ENCODE measurements at places on chromosomes 5 and 9. TPM values are rescaled to one million over a fixed set of nuclear protein-coding genes. Genes with fewer than 3 reads are reported as not detected.

DNA sequence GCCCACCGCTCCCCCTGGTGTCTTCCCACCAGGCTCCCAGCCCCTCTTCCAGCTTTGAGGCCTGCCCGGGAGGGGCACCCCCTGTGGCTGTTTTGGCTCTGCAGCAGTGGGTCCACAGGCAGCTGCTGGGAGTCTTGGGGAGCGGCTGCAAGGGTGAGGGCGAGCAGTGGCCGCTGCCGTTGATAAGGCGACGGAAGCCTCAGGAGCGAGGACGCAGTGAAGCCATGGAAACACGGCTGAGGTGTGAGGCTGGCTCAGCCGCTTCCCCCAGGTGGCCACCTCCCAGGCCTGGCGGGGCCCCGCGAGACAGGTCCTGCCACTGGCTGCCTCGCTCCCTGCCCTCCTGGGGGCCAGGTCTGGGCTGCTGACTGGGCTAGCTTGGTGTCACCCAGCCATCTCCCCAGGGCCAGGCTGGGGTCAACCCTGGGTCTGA, 41.5 kb downstream of the CXXC5 start:
- H3K4me3 ChIP-seq, result no peak overlapping the region
- H3K4me1 ChIP-seq, result no peaks in the 10 kb centered on the region
- H3K36me3 ChIP-seq, result no peaks in the 10 kb centered on the region
- no peak overlapping the region for H3K27ac ChIP-seq

- peaks cover 4% of the 10 kb centered on the region for H3K27me3 ChIP-seq
- H3K36me3 ChIP-seq, result no peaks in the 10 kb centered on the region
- no peak overlapping the region for H3K27ac ChIP-seq
- no peak overlapping the region for H3K4me3 ChIP-seq
These were observed 1.8 kb upstream of the NTRK2 start for GRCh38 chr9:84667571-84668195.

- H3K4me3 ChIP-seq, result no peak overlapping the region
- H3K27me3 ChIP-seq, result peaks cover 49% of the 10 kb centered on the region
These were observed 13.8 kb upstream of the LHX2 start for GRCh38 chr9:123997665-123998277.

Gene PAPPA
- not detected for total RNA-seq

Measured in CD4-positive, alpha-beta memory T cell (primary cell).